ENCODE measurements at places on chromosomes 2 and 18.

- H3K4me1 ChIP-seq = no peaks in the 10 kb centered on the region
- H3K27me3 ChIP-seq = no peaks in the 10 kb centered on the region
- H3K27ac ChIP-seq = no peak overlapping the region
- H3K36me3 ChIP-seq = no peaks in the 10 kb centered on the region
- H3K4me3 ChIP-seq = no peak overlapping the region
Measured at GRCh38 chr2:175577368-175577970, 396.0 kb upstream of the ATP5MC3 start.

DNA sequence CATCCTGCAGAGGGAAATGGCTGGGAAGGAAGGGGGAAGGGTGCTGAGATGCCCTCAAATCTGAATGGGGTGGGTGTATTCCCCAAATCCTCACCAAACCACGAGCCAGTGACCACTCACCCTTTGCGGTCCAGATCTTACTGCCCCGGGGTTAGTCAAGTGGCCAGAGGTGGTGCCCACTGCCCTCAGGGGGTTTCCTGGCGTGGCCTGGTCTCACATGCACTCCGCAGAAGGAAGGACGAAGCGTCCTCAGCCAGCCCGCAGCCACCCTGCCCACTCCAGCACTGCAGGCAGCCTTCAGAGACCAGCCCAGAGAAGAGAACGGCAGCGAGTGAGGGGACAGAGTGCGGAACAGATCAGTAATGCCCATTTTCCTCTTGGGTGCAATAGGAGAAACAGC, 50.4 kb downstream of the IL1RL2 start:
- H3K36me3 ChIP-seq = no peaks in the 10 kb centered on the region
- H3K4me1 ChIP-seq = peaks cover 3% of the 10 kb centered on the region
- H3K27ac ChIP-seq = no peak overlapping the region
- H3K4me3 ChIP-seq = no peak overlapping the region
- DNase-seq = no peak
- no peaks in the 10 kb centered on the region for H3K27me3 ChIP-seq

DNA sequence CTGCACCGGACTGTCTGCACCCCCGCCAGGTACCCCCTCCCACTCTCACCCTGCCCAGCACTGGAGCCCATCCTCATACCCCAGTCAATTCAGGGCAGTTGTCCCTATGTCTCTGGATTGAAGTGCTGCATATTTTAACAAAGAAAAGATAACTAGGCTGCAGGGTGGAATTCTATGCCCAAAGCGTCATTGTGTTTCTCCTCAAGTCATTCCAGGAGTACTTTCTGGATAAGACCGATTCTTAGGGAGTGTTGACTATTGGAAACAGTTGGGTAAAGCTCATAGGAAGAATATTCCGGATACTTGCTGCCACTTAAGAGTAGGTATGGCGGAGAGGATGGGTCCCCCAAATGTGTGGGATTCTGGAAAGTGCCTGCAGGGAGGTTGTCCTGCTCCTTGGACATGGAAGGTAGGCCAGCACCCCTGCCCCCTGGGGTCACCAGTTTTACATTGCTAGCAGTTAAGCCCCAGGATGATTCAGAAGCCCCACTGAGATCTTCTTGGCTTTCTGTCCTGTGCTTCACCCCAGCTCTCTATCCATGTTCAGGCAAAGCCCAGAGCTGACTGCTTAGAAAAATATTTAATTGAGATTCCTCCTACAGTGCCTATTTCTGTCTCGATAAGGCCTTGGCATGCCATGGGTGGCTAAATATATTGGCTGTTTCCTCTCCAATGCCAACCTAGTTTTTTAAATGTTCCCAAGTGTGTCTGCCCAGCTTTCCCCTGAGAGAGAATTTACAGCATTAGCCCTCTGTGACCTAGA, 48.2 kb downstream of the RPL37A start:
- H3K4me3 ChIP-seq = no peak overlapping the region
- DNase-seq = no peak
- no peaks in the 10 kb centered on the region for H3K36me3 ChIP-seq
- H3K27ac ChIP-seq = no peak overlapping the region
- no peaks in the 10 kb centered on the region for H3K4me1 ChIP-seq
- H3K27me3 ChIP-seq = no peaks in the 10 kb centered on the region

DNA sequence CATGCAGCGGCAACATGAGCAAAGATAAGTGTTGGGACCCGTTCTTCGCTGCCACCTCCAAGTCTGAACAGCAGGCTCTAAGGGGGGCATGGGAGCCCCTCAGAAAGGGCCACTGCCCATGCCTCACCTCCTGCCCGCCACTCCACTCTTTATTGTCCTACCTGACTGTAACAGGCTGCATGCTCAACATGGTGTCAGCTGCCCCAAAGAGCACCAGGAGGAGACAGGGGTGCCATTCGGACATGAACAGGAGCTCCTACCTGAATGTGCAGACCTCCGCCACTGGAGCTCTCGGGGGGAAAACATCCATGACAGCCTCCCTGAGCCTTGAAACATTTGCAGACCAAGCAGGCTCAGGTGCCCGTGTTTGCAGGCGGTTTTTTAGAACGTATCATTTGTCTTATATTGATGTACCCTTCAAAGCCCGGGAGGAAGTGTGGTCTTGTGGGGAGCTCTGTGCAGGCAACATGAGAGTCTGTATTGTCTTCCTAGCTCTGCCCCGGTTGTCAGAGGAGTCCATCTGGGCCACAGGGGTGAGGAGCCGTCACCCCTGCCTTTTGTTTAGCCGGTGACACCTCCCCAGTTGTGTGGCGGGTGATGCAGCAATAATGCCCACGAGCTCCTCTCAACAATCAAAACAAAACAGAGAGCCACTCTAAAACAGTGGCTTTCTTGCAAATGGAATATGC, 35.1 kb upstream of the CD8A start:
- DNase-seq = no peak
- no peaks in the 10 kb centered on the region for H3K36me3 ChIP-seq
- H3K4me1 ChIP-seq = no peaks in the 10 kb centered on the region
- no peak overlapping the region for H3K4me3 ChIP-seq
- no peaks in the 10 kb centered on the region for H3K27me3 ChIP-seq
- H3K27ac ChIP-seq = no peak overlapping the region

DNA sequence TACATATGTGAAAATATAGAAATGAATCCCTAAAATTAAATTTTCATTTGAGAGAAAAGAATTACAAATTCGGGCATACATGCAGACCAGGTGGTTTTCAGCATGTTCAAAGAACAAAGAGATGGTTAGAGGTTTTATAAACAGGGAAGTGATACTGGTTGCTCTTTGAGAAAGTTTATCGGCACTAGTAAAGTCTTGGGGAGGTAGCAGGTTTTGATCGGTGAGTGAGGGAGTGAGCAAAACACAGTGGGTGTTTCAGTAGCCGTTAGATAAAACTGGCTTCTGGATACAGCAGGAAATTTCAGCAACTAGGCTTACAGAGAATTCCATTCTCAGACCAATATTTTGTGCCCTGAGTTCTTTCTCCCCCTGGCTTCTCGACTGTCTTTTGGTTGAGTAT, 51.1 kb downstream of the DSC3 start:
- DNase-seq = no peak
- no peaks in the 10 kb centered on the region for H3K4me1 ChIP-seq
- H3K27ac ChIP-seq = no peak overlapping the region

DNA sequence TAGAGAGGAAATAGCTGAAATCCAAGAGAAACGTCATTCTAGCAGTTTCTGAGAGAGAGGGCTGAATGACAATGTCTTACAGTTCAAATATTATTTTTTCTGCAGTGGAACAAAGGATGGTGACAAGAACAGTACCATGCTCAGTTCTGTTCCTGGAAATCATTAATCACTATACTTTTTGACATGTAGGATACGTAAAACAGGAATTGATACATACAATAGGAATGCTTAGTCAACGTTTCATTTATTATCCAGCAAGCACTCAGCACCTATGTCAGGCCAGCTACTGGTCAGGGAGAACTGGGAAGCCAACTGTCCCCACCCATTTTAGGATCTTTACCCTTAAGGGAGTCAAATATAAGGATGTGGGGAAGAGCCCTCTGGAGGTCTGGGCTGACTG, 114.7 kb downstream of the DHRS9 start:
- H3K4me3 ChIP-seq = no peak overlapping the region
- H3K36me3 ChIP-seq = no peaks in the 10 kb centered on the region
- no peak overlapping the region for H3K27ac ChIP-seq
- no peak for DNase-seq
- no peaks in the 10 kb centered on the region for H3K4me1 ChIP-seq
- no peaks in the 10 kb centered on the region for H3K27me3 ChIP-seq

- no peaks in the 10 kb centered on the region for H3K4me1 ChIP-seq
- H3K27ac ChIP-seq = no peak overlapping the region
- no peak overlapping the region for H3K4me3 ChIP-seq
- H3K27me3 ChIP-seq = no peaks in the 10 kb centered on the region
- H3K36me3 ChIP-seq = no peaks in the 10 kb centered on the region
Measured at GRCh38 chr2:210606001-210606400, 49.6 kb downstream of the CPS1 start.

DNA sequence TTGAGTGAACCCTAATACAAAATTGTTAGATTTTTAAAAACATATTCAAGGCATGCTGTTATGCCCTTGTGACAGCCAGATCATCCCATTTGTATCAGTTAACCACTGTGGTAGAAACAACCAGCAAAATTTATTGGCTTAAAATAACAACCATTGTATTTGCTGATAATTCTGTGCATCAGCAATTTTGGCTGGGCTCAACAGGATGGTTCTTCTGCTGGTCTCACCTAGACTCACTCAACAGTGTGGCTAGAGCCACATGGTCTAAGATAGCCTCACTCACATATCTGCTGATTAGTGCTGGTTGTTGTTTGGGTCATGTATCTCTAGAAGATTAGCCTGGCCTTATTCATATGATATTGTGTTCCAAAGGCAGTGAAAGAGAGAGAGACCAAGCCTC, 160.1 kb upstream of the GATA6 start:
- no peak overlapping the region for H3K27ac ChIP-seq
- H3K36me3 ChIP-seq = no peaks in the 10 kb centered on the region
- no peaks in the 10 kb centered on the region for H3K27me3 ChIP-seq
- no peaks in the 10 kb centered on the region for H3K4me1 ChIP-seq
- H3K4me3 ChIP-seq = no peak overlapping the region
- DNase-seq = no peak

DNA sequence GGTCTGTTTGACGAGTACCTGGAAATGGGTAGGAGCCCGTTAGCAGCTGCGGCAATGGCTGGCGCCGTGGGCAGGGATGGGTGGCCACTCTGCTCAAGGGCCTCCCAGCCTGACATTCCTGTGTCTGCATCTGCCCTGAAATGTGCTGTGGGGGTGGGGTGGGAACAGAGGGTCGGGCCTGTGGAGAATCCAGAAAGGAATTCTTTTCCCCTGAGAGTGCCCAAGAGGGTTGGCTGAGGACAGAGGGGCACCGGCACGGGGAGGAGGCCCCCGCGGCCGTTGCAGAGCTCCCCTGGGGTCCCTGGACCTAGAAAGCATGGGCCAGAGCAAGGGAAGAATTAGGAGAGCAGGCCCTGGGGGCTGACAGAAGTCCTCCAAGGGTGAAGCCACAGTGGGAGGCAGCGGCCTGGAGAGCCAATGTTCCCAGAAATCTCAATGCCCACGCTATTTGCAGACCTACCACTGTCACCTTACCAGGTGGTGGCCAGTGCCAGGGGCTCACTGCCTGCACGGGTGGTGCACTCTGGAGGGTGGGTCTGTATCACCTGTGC, 27.8 kb downstream of the ANO7 start:
- H3K36me3 ChIP-seq = no peaks in the 10 kb centered on the region
- H3K27me3 ChIP-seq = no peaks in the 10 kb centered on the region
- DNase-seq = no peak
- no peak overlapping the region for H3K4me3 ChIP-seq

DNA sequence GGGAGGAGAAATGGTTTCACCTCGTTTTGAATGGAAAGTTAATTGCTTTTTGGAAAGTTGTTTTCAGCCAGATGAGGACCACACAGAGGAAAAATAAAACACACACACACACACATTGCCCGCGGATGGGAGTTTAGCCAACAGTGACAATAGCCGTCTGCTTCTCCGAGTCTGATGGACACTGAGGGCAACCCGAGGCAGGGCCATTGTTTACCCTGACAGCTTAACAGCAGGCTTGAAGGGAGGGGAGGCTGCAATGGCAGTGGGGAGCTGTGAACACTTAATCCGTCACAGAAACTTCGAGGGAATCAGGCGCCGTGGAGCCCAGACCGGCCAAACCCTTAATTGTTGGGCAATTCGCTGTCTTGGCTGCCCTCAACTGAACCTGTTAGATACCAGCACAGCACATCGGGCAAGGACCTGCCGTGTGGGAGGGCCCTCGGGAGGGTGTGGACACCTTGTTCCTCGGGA, 145.9 kb downstream of the ACKR3 start:
- H3K4me1 ChIP-seq = no peaks in the 10 kb centered on the region
- peaks cover 6% of the 10 kb centered on the region for H3K27me3 ChIP-seq
- no peak for DNase-seq

DNA sequence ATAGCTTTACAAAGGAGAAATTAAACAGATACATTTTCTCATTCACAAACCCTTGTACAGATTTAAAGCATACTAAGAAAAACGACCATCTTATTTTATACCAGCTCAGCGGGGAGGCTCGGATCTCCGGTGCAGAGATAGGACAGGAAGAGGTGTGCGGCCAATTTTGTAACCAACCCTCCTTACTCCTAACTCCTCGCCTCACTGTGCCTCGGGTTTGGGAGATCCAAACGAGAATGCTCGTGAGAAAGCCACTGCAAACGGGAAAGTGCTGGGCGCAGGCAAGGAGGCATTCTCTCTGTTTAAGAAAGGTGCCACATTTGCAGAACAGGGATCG, 1.2 kb downstream of the KDSR start:
- peak overlapping the region; percentile 81 for H3K27ac ChIP-seq
- peak overlapping the region; percentile 96 for H3K4me3 ChIP-seq
- no peak for DNase-seq
- H3K36me3 ChIP-seq = peaks cover 11% of the 10 kb centered on the region
- no peaks in the 10 kb centered on the region for H3K27me3 ChIP-seq
- peaks cover 22% of the 10 kb centered on the region for H3K4me1 ChIP-seq

DNA sequence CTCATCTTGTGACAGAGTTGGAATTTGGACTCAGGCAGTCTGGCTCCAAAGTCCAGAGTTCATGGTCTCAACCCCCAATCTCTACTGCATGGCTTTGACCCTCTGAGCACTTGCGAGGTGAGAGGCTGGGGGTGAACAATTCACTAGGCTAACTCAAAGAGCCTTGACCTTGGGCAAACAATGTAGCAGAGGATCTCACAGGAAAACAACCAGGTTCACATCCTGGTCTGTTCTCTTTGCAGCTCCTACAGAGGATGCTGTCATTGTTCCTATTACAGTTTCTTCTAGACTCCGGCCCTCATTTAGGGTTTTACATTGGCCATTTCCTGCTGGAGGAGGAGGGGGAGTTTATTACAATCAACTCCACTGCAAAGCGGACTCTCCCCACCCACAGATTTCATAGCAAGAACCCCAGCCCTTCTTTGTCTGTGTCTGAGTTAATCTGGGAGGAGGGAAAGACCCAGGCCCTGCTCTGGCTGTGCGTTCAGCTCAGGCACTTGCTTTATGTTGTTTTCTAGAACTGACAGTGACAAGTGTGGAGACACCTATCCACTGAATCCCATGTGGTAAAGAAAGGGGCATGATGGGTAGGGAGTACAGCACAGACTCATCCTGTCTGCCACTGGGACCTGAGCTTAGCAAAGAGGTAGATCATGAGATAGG, 101.6 kb downstream of the LBH start:
- H3K27ac ChIP-seq = peak overlapping the region; percentile 35
- H3K4me3 ChIP-seq = no peak overlapping the region
- no peaks in the 10 kb centered on the region for H3K36me3 ChIP-seq
- no peaks in the 10 kb centered on the region for H3K27me3 ChIP-seq

GRCh38 chr18:31566576-31567306, 24.9 kb upstream of the TTR start:
- no peak overlapping the region for H3K27ac ChIP-seq
- H3K27me3 ChIP-seq = no peaks in the 10 kb centered on the region
- DNase-seq = no peak
- no peaks in the 10 kb centered on the region for H3K36me3 ChIP-seq

- H3K27me3 ChIP-seq = no peaks in the 10 kb centered on the region
- DNase-seq = no peak
- no peaks in the 10 kb centered on the region for H3K4me1 ChIP-seq
- no peak overlapping the region for H3K4me3 ChIP-seq
Measured at GRCh38 chr2:84487298-84487996, 28.4 kb upstream of the SUCLG1 start.

Measured in effector memory CD4-positive, alpha-beta T cell (primary cell).